CD8-positive, alpha-beta memory T cell (primary cell): ENCODE measurements at places on chromosomes 4 and X.

DNA sequence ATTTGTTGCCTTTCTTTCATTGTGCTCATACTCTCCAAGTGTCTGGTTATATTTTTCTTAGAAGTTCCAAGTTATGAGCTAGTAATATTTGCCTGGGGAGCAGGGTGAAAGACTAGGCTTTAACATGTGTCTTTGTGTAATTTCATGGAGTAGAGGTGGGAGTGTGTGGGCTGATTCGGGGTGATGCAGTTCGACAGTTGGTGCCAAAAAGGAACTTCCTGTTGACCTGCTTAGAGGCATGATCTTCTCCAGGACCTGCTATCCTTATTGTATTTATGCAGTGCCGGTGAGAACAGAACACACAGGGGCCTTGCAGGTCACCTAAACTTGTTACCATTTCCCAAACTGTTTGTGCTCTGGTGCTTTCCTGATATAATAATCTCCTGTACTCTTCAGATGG lies 21.2 kb downstream of the USP53 start:
- no peak for DNase-seq

DNA sequence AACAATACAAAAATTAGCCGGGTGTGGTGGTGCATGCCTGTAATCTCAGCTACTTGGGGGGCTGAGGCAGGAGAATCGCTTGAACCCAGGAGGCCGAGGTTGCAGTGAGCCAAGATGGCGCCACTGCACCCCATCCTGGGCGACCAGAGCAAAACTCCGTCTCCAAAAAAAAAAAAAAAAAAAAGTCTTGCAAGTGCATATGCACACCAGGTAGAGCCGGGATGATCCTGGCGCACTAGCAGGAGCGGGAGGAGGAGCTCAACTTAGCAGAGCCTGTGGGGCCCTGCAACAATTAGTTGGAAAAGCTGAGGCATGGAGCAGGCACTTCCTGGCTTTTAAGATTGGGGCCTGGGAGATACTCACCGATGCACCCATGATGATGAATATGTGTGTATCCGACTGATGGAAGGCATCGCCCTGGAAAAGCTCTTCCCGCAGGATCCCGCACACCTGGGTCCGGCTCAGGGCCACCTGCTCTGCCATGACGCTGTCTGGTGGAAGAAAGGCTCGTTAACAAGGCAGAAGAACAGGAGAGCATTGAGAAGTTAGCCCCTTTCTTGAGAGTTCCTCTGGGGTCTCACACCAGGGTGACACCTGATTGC lies 872 bp downstream of the G6PD start:
- no peak for DNase-seq

DNA sequence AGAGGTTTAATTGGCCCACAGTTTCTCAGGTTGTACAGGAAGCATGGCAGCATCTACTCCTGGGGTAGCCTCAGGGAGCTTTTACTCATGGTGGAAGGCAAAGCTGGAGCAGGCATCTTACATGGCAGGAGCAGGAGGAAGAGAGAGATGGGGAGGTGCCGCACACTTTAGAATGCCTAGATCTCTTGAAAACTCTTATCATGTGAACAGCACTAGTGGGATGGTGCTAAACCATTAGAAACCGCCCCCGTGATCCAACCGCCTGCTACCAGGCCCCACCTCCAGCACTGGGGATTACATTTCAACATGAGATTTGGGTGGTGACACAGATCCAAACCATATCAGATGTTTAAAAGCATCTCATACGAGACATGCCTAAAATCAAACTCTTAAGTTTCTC lies 41.6 kb upstream of the SCOC start:
- DNase-seq, result no peak

GRCh38 chr4:174324236-174324635 lies 40.5 kb downstream of the CEP44 start:
- no peak for DNase-seq

- DNase-seq, result no peak
Measured at GRCh38 chr4:8238515-8239053, 31.0 kb upstream of the HTRA3 start.

DNA sequence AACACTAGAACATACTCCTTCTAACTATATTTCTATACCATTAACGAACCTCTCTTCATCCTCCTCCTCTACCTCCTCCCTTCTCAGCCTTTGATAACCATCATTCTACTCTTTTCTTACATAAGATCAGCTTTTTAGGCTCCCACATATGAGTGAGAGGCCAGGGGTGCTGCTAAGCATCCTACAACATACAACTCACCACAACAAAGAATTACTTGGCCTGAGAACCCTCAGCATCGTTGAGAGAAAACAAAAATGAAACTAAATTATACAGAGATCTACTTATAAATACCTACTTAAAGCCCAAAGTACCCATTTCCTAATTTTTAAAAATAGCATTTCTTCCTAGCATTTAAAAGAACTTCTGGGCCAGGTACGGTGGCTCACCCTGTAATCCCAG lies 77.7 kb downstream of the CC2D2A start:
- DNase-seq, result peak; percentile 34

GRCh38 chrX:47523297-47523696 lies 37.7 kb upstream of the ARAF start:
- DNase-seq, result peak; percentile 79

- DNase-seq, result no peak
Measured at GRCh38 chrX:4809571-4809970, 1096.1 kb upstream of the PRKX start.

DNA sequence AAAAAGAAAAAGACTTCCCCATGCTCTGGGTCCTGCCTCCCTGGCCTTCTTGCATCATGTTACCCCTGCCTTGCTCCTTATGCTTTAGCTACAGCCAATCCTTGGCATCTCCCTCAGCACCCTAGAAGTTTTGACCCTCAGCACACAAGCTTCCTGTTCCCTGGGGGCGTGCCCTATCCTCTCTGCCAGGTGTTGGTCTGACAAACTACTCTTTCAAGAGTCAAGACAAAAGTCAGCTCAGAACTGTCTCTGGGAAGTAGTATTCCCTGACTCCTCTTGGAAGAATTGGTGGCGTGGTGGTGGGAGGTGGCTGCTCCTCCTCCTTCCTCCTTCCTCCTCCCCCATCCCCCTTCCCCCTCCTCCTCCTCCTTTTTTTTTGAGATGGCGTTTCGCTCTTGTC lies 41.0 kb downstream of the PRPS1 start:
- DNase-seq, result no peak

DNA sequence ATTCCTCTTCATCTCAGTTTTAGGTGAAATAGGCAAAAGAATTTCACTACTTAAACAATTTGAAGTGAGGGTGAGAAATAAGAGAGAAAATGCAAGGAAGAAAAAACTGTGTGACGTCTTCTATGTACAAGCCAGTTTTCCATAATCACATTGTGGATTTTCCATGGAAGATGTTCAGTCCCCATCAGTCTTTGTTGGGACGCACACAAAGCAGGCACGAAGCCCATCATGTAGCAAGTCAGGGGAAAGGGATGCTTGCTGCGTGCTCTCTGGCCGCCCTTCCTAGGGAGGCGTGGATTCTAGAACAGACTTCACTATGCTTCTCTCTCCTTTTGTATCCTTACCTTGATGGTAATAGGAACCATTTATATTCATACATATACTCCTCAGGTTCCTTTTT lies 54.7 kb downstream of the RBPJ start:
- DNase-seq, result no peak

DNA sequence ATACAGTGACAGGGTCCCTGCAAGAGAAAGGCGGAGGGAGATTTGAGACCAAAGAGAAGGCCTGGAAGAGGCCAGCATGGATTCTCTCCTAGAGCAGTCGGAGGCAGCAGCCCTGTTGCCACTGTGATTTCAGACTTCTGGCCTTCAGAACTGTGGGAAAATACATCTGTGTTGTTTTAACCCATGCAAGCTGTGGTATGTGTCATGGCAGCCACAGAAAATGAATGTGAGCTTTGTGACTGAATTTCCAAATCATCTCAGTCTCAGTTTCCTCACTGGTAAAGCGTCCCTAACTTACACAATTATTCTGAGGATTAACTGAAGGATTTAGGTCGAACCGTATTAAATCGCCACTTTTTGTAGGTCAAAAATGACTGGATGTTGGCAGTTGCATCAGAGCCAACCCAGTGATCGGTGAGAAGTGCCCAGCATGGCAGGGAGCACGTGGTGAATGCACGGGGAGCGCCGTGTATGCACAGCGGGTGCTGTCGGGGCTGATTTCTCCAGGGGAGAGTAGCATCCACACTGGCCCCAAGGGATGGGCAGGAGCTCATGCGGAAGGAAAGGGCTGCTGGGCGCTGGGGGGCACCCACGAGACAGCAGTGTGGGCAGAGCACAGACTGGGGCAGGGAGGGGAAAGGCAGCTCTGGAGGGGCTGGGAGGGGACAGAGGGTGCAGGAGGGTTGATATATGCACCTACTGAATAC lies 23.8 kb upstream of the NSG1 start:
- no peak for DNase-seq

- DNase-seq, result no peak
Measured at GRCh38 chr4:169253113-169253671, 17.6 kb downstream of the SH3RF1 start.

DNA sequence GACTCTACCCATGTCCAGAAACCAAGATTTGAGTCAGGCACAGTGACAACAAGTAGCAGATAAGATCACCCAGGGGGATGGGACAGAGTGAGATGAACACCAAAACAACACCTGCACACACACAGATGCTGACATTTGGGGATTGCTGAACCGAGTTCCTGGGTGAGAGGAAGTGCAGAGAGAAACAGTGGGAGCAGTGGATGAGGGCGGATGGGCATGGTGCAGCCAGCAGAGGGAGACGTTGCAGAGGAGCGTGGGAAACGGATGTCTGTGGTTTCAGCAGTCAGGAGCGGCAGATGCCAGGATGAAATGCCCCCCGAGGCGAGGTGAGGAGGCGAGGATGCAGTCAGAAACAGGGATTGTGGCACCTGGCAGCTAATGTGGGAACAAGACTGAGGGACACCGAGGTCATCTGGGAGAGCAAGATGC lies 78.6 kb upstream of the STS start:
- DNase-seq, result no peak

GRCh38 chr4:3184725-3185124 lies 64.2 kb upstream of the MSANTD1 start:
- DNase-seq, result no peak

- peak; percentile 5 for DNase-seq
Measured at GRCh38 chr4:185640811-185641675, 105.7 kb upstream of the PDLIM3 start.

DNA sequence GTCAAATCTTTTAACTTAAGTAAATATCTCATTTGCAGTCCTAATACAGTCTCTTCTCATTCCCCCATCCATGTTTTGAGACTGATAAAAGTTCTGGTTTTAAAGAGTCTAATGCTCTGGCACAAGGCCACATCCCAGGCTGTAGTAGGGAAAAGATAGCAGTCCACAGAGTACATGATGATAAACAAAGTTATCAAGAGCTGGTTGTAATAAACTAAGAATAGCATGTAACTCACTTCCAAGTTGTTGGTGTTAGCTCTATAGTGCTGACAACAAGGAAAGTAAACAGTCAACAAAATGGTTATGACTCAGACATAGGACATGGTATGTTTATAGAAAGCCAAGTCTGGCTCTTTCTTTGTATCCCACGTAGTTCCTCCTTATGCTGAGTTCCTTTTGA lies 21.8 kb upstream of the AREG start:
- DNase-seq, result no peak

- DNase-seq, result no peak
Measured at GRCh38 chr4:40306226-40306625, 28.9 kb upstream of the CHRNA9 start.

DNA sequence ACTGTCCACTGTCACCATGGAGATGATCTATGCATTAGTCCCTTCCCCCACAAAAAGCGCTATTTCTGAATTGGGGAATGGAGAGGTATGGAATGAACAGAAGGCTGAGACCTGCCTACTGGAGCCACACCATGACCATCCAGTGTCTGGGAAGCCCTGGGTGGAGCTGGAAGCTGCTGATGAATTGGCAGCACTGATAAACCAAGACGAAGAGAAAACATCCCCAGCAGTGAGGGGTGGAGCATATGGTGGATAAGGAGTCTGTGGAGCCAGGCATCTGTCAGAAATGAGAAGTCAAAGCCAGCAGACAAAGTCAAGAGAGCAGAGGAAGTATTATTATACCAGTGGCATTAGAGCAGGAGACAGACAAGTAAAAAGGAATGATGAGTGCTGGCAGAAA lies 13.2 kb downstream of the CC2D2A start:
- DNase-seq, result no peak

DNA sequence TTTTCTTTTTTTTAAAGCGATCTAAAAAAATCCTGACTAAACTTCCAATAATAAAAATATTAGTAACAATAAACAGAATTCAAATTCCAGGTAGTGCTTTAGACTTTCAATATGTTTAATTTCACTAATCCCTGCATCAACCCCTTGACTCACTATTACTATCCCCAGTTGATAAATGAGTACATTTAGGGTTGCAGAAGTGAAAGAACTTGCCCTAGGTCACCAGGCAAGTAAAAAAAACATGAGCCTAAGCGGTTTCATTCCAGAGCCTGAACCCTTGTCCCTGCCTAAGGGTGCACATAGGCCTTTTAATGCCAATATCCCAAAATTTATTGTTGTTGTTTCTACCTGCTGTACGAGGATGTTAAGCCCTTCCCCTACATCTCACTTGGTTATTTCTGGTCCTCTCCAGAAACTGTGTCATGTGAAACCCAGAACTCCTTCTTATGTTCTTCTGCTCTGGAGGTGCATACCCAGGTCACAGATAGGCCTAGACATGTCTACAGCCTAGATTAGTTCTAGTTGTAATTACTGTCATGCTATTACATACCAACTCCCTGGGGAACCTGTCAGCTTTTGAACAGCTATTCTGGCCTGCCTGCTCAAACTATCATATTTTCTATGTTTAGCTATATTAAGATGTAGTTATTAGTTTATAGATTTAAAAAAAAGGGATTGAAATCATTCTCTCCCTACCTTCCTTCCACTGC lies 244.5 kb upstream of the PITX2 start:
- no peak for DNase-seq

GRCh38 chr4:172869621-172870268 lies 298.9 kb upstream of the GALNT7 start:
- DNase-seq, result no peak

DNA sequence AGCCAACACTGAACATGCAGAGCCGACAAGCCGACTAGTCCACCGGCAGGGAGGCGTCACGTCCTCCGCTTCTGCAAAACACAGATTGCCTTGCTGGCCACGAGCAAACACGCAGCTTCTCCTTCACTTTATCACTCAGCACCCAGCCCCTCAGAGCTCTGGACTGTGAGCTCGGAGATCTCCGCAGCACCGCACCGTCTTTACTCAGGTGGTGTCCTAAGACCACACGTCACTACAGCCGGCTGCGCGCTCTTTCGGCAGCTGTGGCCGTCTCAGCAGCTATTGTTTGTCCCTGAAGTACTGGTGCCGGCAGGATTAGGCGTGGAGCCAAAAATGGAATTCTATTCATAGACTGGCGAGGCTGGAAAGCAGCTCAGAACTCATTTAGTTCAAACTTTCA lies 72.0 kb downstream of the FAT1 start:
- DNase-seq, result no peak

GRCh38 chr4:99117876-99118693 lies 26.0 kb downstream of the ADH4 start:
- no peak for DNase-seq

GRCh38 chr4:76738086-76738931 lies 159.6 kb downstream of the SOWAHB start:
- no peak for DNase-seq

DNA sequence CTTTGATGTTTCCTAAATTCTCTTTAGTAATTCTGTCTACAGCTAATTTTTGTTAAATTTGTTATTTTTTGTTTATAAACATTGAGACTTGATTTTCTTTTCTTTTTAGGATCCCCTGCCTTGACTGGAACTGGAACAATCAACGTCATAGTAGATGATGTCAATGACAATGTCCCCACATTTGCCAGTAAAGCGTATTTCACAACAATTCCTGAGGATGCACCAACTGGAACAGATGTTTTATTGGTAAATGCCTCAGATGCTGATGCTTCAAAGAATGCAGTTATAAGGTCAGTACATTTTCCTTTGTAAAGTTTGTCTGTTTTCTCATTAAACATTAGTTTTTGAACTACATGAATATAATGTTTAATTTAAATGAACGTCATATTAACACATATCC lies 119.4 kb downstream of the FAT4 start:
- no peak for DNase-seq
